ENCODE measurements at places on chromosomes 5 and 9.
A peak's percentile ranks its signal among the peaks of the same experiment; 100 is the strongest.

DNA sequence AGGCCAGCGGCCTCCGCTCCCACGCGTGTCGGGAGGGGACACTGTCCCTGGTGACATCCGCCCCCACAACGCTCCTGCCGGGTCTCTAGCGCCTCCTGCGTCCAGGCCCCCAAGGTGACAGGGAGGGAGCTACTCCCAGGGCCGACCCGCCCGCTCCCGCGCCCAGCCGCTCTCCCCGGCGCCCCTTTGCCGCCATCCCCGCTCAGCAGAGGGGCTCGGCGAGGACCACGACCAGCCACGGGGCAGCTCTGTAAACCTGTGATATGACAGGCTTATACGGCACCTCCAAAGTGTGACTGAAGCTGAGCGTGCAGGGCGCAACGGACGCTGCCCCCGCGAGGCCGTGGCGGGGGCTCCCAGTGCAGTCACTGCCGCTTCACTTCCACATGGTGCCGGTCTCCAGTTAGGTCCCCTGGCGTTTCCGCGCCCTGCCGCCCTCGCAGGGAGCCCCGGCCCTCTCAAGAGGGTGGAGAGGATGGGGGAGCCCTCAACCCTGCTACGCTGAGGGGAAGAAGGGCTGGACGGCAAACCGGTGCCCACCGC is 978 bp upstream of the ADCY2 start:
- no peak for DNase-seq

- no peak for DNase-seq
Measured at GRCh38 chr5:29568028-29568427, 1625.5 kb upstream of the CDH6 start.

DNA sequence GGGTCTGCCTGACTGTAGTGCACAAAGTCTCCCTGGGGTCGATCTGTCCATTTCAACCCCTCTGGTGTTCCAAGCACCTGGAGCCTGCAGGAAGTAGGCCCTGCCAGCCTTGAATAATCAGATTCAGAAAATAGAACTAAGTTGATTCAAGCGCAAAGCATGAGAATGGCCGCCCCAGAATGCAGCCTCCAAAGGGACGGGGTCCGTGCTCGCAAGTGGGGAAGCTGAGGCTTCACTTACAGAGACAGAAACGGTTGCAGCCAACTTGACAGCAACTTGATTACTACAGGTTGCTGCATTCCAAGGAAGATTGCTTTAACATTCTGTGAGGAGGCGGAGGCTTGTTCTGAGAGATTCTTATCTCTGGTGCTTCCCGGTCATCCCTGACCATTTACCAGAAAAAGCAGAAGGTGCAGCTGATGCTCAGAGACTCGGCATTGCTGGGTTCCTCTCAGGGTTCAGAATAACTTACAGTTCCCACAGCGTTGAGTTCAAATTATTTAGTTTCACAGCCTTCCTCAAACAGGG is 14.9 kb upstream of the LRRC14B start:
- DNase-seq, result no peak

DNA sequence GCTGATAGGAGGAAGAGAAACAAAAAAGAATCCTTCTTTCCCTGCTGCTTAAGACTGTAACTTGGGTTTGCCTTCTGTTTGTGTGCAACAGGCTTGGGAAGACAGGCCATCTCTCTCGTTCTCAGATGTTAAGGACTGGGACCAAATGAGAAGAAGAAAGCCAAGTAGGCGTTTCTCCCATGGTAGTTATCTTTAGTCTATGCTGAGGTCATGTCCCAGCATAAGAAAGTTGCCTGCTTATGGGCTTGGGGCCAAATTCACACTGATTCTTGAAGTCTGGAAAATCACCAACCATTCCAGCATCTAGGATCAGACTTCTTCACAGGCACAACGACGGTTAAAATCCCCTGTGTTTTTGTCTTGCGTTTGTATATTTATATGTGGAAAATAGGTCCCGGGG is 44.2 kb upstream of the PALM2AKAP2 start:
- DNase-seq, result no peak

- DNase-seq, result no peak
Measured at GRCh38 chr9:7245976-7246580, 488.3 kb downstream of the KDM4C start.

GRCh38 chr9:74948937-74949336 is 3.8 kb downstream of the C9orf40 start:
- DNase-seq, result no peak

DNA sequence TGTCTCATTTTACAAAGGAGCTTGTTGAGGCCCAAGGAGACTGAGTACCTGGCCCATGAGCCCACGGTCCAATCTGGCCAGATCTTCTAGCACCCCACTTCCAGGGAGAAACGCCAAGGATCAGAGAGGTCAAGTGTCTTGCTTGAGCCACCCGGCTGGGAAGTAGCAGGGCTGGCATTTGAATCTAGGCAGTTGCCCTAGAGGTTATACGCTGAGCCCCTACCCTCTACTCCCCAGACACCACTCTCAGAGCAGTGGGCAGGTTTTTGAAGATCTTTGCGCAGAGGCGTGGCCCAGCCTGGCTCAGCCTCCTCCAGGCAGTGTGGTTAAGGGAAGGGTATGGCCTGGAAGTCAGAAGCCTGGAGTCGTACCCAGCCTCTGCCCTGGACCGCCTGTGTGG is 5.8 kb upstream of the NUP214 start:
- DNase-seq, result no peak

GRCh38 chr9:974031-974995 is 2.1 kb upstream of the DMRT3 start:
- no peak for DNase-seq

DNA sequence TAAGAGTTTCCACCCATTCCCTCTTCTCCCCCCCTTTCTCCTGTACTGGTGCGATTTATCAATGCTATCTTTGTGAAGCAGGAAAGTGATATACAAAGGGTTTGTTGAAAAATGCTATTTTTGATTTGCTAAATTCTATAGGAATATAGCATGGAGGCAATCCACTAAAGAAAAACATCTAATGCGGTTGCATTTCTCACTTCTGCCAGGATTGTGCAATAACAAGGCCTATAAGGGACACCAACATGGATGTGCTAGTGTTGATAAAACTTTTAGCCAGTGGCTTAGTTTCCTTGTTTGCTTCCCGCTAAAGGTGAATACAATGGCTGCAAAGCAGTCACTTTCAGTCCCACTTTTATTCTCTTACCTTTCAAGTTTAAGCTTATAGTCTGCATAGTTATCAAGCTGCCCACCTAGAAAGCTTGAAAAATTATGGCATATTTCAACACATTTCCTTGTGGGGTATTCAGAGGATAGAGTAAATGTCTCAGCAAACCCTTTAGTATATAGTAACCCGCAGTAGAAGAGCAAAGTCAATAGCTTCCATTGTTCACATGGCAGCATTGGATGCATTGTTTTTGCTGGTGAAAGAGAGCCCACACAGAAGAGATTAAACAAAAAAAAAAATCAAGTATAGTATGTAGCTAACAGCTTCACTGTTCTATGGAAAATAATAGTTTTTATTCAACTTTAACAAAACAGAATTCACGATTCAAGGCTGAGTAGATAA is 674.6 kb upstream of the SEMA6A start:
- DNase-seq, result no peak

DNA sequence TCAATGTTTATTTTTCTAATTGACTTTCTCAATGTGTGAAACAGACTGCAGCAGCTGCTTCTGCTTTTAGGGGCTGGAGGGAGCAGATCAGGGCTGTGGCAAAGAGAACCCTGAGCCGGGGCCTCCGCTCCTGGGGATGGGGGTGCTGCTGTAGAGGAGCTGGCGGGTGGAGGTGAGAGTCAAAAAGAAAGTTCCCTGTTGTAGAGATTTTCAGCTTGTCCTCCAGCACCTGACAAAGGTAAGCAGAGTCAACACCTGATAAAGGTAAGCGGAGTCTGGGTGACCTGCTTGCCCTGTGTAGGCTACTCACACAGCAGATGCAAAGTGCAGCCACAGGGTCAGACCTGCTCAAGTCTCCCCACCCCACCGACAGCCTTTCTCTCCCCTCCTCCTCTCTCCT is 252.4 kb upstream of the IRX1 start:
- DNase-seq, result no peak

- no peak for DNase-seq
Measured at GRCh38 chr9:5909976-5910375, 19.3 kb downstream of the MLANA start.

DNA sequence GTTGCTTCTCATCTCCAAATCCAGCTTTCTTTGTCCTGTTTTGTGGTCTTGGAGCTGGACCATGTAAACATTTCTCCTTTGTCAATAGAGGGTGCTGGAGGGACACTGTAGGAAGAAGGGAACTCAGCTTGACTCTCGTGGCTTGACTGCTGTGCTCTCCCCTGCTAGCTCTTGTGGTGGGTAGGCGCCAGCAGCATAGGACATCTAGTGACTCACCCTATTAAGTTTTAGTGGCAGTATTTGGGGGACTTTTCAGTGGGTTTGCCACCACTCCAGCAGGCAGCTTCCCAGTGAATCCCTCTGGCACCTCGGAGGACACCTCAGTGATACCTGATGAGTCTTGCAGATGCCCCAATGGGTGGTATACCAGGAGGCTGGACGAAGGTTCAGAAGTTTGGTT is 97.8 kb downstream of the TSSK1B start:
- peak; percentile 6 for DNase-seq

DNA sequence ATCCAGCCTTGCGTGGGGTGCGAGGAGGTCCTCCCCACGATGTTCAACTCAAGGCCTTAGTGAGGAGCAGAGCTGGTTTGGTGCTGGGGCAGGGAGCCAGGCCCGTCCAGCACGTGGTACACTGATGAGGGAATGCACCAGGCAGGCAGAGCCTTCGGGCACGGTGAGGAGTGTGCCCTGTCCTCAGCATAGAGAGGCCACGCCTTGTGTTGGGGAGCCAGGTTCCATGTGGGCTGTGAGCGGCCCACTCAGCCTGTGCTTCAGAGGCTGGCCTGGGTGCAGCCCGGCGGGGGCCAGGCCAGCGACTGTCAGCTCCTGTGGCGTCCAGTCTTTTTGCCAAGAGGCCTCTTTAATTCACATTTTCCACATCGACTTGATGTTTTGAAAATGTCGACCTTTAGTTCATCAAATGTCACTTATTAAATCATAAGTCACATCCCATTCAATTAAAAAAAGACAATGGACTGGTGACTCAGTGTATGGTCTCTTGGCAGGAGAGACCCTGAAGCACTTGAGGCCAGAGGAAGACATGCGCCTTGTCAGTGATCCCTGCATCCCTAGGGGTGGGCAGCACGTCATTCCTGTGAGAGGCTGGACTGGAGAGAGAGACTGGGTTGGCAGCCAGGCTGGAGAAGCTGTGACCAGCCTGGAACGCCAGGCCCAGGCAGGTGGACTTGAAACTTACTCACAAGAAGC is 21.7 kb downstream of the ERGIC1 start:
- no peak for DNase-seq

DNA sequence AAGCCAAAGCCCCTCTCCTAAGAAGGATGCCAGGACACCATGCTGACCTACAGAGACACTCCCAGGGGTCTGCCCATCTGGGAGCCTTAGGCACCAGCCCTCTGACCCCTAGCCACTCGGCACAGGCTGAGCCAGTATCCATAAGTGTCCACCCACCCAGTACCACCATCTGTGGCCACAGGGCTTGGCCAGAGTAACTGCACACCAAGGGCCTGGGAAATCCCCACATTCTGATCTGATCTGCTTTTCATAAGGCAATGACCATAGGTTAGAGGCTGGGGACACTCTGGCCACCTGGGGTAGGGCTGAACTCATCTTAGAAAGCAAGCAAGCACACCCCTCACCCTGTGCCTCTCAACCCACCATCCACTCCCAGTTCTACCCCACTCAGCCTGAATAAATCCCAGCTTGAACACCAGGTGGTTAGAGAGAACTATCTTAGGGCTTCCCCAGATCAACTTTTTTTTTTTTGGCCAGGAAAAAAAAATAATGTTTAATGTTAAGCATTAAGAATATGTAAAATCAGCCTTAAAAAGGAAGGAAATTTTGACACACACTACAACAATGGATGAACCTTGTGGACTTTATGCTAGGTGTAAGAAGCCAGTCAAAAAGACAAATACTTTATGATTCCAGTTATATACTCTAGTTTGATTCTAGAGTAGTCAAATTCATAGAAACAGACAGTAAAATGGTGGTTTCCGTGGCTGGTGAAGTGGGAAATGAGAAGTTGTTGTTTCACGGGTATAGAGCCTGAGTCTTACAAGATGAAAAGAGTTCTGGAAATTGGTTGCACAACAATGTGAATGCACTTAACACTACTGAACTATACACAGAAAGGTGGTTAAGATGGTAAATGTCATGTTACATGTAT is 6.2 kb downstream of the GNPDA1 start:
- no peak for DNase-seq

- DNase-seq, result no peak
Measured at GRCh38 chr5:19676895-19677294, 311.1 kb downstream of the CDH18 start.

DNA sequence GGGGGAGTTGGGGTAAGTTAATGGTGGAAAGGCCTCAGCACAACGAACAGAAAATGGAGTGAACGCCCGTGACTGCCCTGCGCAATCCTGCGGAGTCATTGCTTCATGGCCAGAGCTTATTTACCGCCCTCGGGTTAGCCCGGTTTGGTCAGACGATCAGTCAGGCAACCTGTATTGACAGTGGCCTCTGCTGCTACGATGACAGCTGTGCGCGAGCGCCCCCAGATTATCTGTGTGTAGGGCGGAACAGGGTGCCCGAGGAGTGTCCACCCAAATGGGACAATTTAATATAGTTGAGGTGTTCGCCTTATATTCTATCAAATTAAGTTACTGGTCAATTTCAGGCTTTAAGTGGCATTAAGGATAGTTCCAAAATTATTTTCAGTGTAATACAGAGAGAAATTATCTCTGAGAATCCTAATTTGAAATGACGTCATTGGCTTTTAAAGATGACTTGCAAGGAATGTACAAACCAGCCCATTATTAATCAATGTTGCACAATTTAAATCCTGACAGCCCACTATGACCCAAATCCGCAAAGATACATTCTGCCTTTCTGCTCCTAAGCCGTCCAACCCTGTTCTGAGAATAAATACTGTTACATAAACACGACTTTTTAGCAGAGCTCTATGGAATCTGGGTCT is 879 bp upstream of the UBQLN1 start:
- peak; percentile 48 for DNase-seq

- DNase-seq, result no peak
Measured at GRCh38 chr5:134110382-134110781, 4.1 kb upstream of the TCF7 start.

GRCh38 chr5:60208716-60209115 is 315.2 kb upstream of the PDE4D start:
- DNase-seq, result no peak

- DNase-seq, result no peak
Measured at GRCh38 chr9:19136129-19136528, 8.8 kb upstream of the PLIN2 start.

GRCh38 chr5:151208481-151208914 is 15.4 kb downstream of the CCDC69 start:
- DNase-seq, result no peak

Data from amygdala (tissue), 56 donors.